ENCODE measurements at places on chromosomes 2 and 18.

- no peak for DNase-seq
These were observed 126.3 kb upstream of the HS6ST1 start for GRCh38 chr2:128444816-128445522.

- DNase-seq, result no peak
These were observed 8.9 kb downstream of the ECEL1 start for GRCh38 chr2:232478571-232479340.

- no peak for DNase-seq
These were observed 7.3 kb downstream of the TET3 start for GRCh38 chr2:73992036-73992435.

GRCh38 chr18:59501920-59502273, 142.8 kb upstream of the LMAN1 start:
- no peak for DNase-seq

GRCh38 chr18:46098616-46098933, 479 bp upstream of the ATP5F1A start:
- no peak for DNase-seq

- no peak for DNase-seq
These were observed 45.4 kb upstream of the EHBP1 start for GRCh38 chr2:62660087-62660486.

- DNase-seq, result no peak
These were observed 324.4 kb upstream of the TNP1 start for GRCh38 chr2:217184242-217184641.

All from stimulated activated naive CD4-positive, alpha-beta T cell (primary cell).